ENCODE measurements at places on chromosomes 2 and 18.
A peak's percentile ranks its signal among the peaks of the same experiment; 100 is the strongest.

DNA sequence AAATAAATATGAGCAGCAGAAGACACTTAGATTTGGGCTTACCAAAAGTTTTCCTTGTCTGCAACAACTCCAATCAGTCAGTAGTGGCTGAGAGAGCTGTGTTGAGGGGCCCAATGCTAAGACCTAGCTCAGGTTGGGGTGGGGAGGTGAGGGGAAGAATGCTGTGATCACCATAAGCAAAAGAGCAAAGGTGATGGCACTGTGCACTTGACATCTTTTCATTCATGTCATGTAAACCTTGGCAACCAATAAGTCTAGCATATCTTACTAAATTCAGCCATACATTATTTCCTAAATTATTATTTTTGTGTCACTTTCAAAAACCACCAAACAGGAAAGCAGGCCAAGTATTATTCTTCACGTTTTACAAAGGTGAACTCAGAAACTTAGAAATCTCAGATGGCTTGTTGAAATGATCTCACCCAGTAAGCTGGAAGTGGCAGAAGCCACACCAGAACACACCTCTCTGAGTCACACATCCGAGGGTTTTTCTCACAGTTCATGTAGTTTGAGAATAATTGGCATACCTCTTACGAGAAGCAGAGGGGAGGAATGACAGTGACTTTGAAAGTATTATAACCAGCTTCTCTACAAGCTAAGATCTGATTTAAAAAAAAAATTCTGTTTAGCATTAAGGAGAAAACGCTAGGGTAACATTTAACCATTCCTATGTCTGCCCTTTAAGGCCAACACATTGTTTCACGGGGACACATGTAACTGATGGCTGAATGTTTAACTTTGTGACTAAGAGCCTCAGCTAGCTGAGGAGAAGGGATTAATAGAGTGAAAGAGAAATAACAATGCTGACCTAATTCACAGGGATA, 43.3 kb upstream of the SETBP1 start:
- DNase-seq: no peak

DNA sequence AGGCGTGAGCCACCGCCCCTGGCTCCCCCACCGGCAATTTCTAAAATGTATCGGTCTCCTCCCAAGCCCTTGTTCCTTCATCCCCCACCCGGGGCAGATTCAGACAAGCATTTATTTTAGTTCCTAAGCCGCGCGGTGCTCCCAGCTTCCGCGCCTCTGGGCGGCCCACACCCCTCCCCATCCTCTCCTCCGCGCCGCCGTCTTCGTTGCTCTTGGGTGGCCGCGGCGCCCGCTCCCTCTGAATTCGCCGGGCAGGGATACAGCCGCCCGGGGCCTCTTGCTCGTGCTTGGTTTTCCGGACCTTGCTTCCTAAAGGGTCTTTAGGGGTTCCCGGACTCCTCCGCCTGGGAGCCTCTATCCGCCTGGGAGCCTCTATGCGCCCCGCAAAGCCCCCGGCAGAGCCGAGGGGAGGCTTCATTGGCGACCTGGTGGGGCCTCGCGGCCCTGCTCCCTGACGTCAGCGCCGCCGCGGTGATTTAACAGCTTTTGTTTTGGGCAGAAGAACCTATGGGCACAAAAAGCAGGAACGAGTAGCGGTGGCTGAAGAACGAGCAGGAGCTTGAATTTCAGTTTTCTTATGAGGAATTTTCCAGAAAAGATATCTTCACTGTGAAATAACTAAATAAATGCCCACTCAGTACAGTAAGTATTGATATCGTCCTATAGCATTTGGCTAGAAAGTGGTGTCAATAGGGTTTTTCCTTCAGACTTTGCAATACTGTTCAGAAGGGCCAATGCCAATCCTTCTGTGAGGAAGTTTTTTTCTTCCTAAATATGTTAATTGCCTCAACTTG, 37.3 kb downstream of the PRKRA start:
- peak; percentile 84 for DNase-seq

DNA sequence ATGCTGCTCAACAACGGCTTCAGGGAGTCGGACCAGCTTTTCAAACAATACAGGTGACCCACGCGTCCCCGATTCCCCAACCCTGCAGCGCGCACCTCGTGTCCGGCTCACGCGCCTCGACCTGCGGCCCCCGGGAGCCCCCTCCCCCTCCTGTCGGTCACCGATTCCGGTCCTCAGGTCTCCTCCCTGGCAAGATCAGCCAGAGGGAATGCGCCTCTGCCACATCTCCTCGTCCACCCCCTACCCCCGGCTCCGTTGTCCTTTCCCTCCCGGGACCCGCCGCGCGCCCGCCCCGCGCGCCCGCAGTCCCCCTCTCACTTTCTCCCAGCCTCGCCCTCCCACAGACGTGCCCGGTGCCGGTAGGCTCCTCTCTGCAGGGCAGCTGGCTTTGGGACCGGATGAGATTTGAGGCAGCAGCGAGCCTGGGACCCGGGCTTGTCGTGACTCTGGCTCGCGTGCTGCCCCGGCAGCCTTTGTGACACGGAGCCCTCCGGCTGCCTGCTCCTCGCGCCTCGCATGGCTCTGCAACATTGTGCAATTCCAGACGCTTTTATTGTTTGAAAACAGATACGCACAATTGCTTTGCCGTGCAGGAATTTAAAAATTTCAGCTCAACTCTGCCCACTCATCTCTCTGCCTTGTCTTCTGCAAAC, 558 bp downstream of the TTC39C start:
- peak; percentile 61 for DNase-seq

GRCh38 chr2:205089958-205090357, 544.7 kb downstream of the PARD3B start:
- no peak for DNase-seq

- no peak for DNase-seq
Observed at GRCh38 chr18:6732952-6733351, 3.4 kb downstream of the ARHGAP28 start.

- peak; percentile 60 for DNase-seq
Observed at GRCh38 chr18:9413576-9413975, 61.7 kb upstream of the RALBP1 start.

- DNase-seq: no peak
Observed at GRCh38 chr2:10330700-10331026, 28.0 kb downstream of the HPCAL1 start.

GRCh38 chr2:74632209-74632938, 15.8 kb downstream of the M1AP start:
- DNase-seq: no peak
